ENCODE measurements at places on chromosomes 3 and 15. TPM values are rescaled to one million over a fixed set of nuclear protein-coding genes. Genes with fewer than 3 reads are reported as not detected.

PLSCR4 gene
- 13.7 TPM for total RNA-seq

SH2D7 gene
- not detected for total RNA-seq

SEMA4B gene
- 17.1 TPM for total RNA-seq

GOLGA6D gene
- total RNA-seq: not detected

CLK3 gene
- 31.9 TPM for total RNA-seq

RCN2 gene
- total RNA-seq: 217 TPM

OR5K2 gene
- not detected for total RNA-seq

TMEM40 gene
- not detected for total RNA-seq

GOLGA6L4 gene
- total RNA-seq: 0.81 TPM

SLC9A9 gene
- total RNA-seq: 1.1 TPM

TMEM158 gene
- 95.1 TPM for total RNA-seq

GPR149 gene
- not detected for total RNA-seq

EIF4A2 gene
- 473 TPM for total RNA-seq

TMEM212 gene
- total RNA-seq: not detected

TTC21A gene
- total RNA-seq: 1.3 TPM

GPR27 gene
- not detected for total RNA-seq

ZNF860 gene
- 2.3 TPM for total RNA-seq

Data from A172 (cell line).